ENCODE measurements at places on chromosomes 7 and 10. TPM values are rescaled to one million over a fixed set of nuclear protein-coding genes. Genes with fewer than 3 reads are reported as not detected.

DNA sequence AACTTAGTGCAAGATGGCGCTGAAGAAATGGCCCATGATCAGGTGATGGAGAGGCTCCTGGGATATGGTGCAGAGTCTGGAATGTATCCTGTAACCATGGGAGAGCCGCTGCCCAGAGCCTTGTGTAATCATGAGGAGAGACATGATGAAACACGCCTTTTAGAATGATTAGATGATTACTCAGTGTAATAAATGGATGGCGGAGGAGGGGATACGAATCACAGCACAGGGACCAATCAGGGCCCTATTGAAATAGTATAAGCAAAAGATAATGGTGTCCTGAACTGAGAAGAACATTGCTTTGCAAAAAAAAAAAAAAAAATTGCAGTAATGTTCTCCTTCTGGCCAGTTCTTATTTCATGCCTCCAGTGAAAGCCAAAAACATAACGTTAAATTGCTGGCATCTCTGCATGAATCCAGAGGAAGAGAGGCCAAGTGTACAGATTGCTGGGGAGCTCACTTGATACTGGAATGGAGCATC lies 668.5 kb upstream of the AUTS2 start:
- no peak for DNase-seq

GRCh38 chr7:149564340-149565095 lies 66.9 kb upstream of the ZNF746 start:
- DNase-seq: no peak

DNA sequence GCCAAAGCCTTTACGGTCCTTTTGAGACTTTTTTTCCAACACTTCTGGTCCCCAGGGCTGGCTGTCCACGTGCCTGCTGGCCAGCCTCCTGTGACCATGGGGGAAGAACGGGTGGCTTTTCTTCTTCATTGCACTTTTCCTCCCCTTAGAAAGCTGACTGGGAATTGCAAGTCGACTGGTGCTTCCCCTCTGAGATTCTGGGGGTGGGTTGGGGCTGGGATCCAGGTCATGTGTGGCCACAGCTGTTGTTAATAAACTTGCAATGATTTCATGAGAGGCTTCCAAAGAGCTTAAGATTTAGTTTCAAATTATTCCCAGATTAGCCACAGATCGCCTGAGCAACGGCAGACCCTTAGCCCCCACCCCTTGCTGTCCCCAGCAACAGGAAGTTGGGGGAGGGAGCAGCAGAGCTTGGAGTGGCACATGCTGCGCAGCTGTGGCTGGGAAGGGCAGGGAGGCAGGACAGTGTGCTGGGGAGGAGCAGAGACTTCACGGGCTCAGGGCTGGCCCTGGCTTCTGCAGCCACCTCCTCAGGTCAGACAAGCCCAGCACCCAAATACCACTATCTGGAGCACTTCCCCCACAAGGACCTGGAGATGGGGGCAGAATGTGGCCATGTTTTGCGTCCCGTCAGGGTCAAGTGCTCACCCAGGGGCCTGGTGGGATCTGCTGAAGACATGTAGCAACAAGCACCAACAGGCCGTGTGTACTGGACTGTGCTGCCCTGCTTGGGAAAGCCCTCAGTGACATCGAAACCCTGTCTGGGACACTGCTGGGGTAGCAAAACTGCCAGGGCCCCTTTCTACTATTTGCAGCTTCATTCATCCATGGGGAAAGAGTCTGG lies 147.1 kb downstream of the RNF216 start:
- DNase-seq: peak; percentile 50

GRCh38 chr10:121428867-121429266 lies 169.4 kb downstream of the FGFR2 start:
- no peak for DNase-seq

DNA sequence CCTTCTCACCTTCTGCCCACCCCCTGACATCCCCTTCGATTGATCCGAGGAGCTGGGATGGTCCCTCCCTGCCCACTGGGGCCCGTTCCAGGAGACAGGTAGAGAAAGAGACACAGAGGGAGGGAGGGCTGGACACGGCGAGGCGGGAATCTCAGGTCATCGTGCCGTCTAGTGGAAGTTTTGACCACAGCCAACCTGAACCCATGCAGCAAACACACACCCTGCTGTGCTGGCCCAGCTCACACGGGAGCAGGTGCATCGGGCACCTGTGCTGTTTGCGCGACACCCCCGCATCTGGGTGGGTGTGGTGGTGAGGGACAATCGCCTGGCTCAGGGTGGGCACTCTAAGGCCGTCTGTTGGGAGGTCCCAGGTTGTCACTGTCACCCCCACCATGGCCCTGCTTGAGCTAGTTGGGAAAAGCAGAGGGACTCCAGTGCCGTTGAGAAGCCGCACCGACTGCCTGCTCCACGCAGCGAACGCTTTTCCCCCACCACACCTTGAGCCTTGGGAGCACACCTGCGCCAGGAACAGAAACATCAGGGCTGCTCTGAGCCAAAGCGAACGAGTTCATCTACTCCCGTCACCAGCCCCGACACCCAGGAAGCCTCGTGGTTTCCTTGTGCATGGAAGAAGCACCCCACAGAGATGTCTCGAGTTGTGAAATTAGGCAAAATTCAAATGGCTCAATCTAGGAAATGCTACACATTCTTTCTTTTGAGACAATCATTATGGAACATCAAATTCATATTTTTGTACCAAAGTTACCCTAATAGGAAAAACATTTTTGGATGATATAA lies 285.8 kb downstream of the DNAJB6 start:
- no peak for DNase-seq

- DNase-seq: no peak
Measured at GRCh38 chr7:79118143-79118542, 335.3 kb downstream of the MAGI2 start.

GRCh38 chr10:133012573-133013359 lies 70.4 kb upstream of the CFAP46 start:
- DNase-seq: peak; percentile 29

DNA sequence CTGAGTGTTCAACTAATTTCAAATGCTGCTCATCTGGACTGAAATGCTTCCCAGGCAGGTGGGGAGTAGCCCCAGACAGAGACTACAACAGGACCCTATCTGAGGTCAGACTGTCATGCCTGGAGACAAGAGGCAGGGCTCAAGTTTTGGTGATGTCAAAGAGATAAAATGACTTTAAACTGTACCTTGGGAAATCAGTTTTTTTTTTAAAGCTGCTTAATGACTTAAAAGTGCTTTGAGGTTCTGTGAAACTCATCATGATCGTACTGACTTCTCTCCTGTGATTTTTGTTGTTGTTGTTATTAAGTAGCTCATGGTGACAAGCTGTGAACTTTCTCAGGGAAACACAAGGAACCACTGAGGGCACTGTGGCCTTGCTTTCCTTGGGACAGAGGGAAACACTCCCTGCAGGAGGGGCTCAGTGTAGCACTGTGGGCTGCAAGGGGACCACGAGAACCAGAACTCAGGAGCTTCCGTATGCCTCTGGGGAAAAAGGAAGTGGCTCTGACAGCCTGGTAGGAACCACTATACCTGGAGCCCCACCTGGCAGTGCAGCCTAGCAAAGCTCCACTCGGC lies 9.5 kb downstream of the HIPK2 start:
- no peak for DNase-seq

DNA sequence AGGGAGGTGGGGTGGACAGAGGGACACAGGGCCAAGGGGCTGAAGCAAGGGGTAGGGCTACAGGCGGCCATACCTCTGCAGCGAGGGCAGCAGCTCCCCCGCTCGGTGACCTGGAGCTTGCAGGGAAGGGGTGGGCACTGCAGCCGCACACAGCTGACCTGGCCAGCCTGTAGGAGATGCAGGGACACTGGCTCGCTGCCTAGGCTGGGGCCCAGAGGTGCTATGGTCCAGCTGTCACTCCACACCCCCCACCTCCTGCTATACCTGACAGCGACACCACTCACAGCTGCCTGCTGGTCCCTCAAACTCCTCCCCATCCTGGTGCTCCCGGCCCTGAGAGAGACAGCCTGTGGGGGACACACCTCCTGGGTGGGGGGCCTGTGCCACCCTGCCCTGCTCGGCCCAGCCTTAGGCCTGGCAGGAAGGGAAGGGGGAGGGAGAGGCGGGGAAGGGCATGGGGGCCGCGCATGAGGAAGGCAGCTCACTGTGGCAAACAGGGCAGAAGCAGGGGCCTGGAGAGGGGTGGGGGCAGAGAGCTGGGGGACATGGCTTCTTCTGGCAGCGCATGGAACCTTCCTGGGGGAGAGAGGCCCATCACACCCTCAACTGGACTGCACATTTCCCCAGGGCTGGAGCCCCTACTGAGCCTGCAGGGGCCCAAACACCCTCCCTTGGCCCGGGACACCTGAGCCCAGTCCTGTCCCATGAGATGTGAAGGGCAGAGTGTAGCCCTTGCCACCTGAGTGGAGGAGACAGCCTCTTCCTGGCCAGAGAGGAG lies 23.9 kb downstream of the ATP6V1F start:
- no peak for DNase-seq

DNA sequence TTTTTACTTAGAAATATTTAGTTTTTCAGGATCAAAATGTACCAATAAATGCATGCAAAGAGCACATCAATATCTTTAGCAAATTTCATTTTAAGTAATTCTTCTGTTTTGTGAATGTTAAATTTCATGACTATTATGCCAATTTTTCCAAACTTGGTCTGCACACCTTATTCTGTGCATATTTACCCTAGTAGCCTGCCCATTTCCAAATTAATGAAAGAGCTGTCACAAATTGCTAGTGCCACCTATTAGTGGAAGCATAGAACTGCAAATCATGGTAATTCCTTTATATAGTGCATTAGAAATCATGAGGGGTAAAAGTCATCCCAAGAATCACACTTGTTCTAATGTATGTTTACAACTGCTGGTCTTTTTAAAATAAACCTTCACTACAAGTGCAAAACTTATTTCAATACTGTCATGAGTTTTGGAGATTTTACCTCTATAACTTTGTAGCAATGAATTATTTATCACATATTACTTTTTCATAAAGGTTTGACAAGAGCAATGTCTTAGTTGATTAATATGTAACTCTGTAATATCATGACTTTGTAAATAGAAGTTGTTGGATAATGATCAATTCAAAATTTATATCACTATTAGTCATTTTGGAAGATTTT lies 5.7 kb downstream of the SEMA3A start:
- DNase-seq: no peak

DNA sequence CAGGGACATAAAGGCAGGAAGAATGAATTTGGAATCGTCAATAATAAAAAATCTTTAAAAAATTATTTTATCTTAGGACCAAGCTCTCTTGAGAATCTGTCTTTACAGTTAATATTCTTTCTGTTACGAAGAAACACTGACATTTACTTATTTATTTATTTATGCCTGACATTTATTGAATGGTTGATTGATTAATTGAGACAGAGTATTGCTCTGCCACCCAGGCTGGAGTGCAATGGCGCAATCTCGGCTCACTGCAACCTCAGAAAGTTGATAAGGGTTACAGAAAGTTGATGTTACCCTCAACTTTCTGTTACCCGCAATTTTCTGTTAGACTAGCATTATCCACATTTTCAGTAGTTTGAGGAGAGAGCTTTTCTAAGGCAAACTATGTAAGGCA lies 70.1 kb downstream of the CHCHD3 start:
- DNase-seq: no peak

- DNase-seq: peak; percentile 41
Measured at GRCh38 chr10:49109669-49110340, 5.5 kb downstream of the VSTM4 start.

Gene JAKMIP3
- 1.1 TPM for total RNA-seq

Gene PIP
- not detected for total RNA-seq

Gene CD36
- 35.8 TPM for total RNA-seq

Gene GFRA1
- 18.3 TPM for total RNA-seq

Gene FAM25G
- not detected for total RNA-seq

Gene NOS3
- total RNA-seq: 12.6 TPM

Data from mucosa of gallbladder (tissue), 1 donor.